Kidney (tissue), 22 donors: ENCODE measurements at places on chromosomes 6 and 20.
A peak's percentile ranks its signal among the peaks of the same experiment; 100 is the strongest.

DNA sequence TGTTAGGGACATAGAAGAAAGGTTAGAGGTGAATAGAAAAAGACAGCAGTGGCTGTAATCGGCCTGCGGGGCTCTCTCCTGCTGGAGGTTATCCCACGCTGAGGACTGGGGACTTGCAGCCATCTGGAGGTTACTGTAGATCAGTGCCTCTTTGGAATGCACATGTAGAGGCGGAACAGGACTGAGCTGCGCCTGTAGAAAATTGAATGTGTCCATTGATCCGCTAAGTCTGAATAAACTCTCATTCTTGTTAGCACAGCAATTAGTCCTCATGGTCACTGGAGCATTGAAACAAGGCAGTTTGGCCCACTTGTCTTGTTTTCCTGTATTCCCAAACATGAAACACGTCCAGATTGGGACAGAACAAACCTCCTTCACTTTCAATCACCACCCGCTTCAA is 46.3 kb upstream of the F13A1 start:
- DNase-seq: peak; percentile 75

DNA sequence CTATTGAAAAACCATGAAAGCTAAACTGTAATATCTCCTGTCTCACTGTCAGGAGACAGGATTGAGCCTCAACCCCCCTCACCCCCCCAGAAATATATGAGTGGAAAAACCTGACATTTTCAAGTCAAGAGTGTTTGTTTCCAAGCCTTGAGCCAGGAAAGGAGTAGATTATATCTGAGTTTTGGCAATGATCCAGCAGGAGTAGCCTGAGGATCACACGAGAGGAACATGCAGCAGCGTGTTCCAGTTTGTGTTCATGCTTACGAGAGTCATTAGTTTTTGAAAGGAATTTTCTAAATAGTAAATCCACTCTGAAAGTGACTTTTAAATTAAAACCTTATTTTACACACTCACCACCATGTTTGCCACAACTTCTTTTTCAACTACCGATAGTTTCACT is 15.8 kb downstream of the IL22RA2 start:
- no peak for DNase-seq

DNA sequence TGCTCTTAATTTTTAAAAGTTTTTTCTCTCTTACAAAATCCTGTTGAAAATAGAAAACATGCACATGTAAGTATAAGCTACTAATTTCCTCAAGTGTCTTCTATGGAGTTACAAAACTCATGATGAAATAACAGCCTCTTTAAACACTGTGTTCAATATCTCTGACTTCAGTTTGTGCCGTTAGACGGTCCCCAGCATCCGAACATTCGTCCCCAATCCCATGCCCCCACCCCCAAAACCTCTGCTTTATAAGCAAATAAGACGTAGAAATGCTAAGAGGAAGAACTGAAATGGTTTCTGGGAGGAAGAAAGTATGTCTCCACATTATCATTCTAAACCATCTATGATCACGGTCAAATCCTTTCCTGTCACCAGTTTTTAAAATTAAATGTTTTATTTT is 31.7 kb upstream of the MYB start:
- no peak for DNase-seq

GRCh38 chr20:37256286-37256685 is 5.3 kb downstream of the GHRH start:
- DNase-seq: no peak

GRCh38 chr6:37956711-37957275 is 137.3 kb downstream of the ZFAND3 start:
- no peak for DNase-seq

DNA sequence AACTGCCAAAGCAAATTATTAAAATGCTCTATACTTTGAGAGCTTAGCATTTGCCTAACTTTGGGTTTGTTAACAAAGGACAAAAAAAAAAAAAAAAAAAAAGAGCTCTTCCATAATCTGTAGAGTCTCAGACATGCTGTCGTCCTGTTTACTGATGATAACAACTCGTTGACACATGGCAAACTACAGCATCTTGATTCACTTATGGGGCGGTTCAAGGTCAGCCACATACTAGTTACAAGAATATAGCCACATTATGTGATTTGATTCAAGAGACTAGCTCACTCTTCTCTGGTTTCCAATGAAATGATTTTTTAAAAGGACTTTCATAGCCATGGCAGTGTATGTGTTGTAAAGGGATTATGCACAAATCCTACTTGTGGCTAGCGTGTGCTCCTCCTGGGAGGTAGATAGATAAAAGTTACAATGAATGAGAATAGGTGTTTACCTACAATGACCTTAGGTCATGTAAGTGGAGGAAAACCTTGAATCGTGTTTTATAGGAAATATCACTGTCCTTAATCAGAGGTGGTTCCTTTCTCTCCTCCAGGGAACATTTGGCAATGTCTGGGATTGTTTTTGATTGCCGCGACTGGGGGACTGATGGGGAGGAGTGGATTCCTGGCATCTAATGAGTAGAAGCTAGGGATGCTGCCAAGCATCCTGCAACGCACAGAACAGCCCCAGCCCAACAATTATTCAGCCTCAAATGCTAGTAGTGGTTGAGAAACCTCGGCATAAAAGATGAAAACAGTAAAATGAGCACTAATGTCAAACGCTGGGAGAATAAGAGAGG is 969.2 kb upstream of the SLC35B3 start:
- DNase-seq: no peak

DNA sequence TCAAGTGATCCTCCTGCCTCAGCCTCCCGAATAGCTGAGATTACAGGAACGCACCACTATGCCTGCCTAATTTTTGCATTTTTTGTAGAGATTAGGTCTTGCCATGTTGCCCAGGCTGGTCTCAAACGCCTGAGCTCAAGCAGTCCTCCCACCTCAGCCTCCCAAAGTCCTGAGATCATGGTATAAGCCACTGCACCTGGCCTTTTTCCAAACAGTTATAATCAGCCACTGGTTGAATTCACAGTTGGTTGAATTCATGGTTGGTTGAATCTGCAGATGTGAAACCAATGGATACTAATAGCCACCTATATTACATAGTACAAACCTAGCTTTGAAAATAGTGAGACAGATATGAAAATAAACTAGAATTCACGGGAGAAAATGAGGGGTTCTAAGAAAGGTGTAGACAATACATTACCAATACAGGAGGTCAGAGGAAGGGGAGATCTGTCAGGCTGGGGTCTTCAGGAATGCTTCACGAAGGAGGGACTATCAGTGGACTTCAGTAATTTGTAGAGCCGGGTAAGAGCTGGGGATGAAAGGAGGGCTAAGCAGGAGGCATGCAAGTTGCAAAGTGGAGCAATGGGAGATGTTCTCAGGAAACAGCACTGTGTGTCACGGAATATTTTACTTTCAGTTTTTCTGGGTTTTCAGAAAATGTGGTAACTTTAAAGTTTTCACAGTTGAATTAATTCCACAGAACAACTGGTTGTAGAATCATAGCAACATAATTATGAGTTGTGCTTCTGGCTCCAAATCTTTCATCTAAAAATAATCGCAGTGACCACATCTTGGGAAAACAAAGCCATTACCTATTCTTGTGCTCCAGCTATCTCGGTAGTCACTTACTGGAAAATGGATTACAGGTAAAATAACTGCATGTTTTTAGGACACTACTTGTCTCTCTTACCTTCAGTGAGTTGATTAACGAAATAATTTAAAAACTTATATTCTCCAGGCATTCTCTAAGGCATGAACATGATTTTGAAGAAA is 12.9 kb upstream of the CEP85L start:
- DNase-seq: no peak
